Activated naive CD8-positive, alpha-beta T cell treated with anti-CD3 and anti-CD28 coated beads, Interleukin-2, amount 50 U/mL, for 24 hours (primary cell): ENCODE measurements at places on chromosomes 6 and 20.

- DNase-seq = no peak
Observed at GRCh38 chr20:591941-592340, 18.2 kb downstream of the TCF15 start.

DNA sequence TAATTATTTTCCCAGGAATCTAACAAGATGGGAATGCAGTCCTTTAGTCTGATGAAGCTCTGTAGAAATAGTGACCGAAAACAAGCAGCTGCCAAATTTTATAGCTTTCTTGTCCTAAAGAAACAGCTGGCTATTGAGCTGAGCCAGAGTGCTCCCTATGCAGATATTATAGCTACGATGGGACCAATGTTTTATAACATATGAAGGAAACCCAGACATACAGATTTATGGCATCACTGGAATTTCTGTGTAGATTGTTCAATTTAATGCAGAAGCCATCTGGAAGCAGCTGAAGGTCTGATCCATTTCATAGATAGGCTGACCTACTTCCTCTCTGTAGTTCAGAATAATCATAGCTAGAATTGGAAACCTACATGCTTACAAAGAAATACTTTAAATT is 11.8 kb upstream of the SNPH start:
- DNase-seq = no peak

DNA sequence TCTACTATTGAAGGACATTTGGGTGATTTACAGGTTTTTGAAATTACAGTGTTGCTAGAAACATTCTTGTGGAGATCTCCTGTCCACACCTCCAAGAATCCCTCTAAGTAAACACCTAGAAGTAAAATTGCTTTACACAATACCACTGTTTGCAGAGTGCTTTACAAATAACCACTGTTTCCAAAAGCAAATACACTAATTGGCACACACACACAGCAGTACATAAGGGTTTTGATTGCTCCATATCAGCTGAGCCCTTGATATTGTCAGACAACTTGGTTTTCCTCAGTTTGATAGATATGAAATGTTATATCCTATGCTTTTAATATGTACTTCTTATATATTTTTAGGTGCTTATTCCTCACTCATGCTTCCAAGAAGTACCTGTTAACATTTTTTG is 6.3 kb downstream of the HMGN4 start:
- DNase-seq = no peak

DNA sequence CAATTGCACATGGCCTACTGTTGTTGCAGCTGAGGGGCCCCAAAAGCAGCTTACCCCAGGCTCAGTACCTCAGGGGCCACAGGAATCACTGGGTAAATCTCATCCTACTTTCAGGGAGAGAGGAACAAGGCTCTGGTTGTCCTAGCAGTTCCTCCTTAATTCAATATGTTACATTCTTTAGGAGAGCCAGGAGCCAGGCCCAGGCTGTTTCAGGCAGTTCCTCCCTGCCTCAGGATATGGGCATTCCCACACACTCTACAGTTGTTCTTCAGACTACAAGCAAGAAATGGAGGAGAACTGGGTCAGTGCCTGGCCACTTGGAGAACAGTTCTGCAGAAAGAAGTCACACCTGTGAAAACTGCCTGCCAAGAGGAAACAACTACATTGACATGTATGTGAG is 9.6 kb upstream of the BTN3A2 start:
- DNase-seq = no peak

DNA sequence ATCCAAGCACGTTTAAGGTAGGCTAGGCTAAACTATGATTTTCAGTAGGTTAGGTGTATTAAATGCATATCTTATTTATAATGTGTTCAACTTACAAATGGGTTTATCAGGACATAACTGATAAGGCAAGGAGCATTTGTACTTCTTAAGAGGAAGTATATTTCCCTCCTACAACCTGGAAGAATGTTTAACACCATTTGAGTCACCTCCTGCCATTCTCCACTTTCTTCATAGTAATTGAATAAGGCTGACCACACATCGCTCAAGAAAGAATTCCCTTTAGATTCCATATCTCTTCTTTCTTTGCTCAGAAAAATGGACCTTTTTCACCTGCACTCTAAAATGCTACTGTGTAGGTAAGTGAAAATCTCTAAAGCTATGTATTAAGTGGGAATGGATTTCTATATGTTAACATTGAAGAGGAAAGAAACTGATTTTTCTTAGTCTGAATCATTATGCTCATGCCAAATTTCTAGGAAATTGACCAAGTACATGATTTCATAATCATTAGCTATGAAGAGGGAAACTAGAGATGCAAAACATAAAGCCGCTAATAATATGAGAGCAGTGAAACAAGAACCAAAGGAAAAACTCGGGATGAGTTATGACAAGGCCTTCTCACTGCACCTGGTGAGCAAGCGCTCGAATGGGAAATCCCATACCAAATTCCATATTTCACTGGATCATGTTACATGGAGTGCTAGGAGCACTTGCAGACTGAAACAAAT is 210.4 kb downstream of the ALDH8A1 start:
- no peak for DNase-seq

DNA sequence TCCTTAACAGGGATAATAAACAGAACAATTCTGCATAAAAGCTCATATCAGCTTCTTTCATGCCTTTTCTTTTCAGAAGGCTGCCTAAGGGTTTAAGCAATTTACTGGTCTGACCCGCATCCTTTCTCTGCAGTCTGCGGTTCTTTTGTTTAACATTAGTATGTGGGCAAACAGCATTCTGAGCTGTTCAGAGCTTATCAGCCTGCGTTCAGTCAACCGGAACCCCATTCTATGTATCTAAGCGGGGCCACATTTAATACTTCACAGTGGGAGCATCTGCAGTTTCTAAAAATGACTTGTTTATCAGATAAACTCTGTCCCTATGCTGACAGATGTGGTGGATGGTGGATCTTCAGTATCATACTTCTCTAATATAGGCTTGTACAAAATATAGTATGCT is 758.9 kb upstream of the MMS22L start:
- no peak for DNase-seq
